ENCODE measurements at places on chromosomes 16 and 17.

DNA sequence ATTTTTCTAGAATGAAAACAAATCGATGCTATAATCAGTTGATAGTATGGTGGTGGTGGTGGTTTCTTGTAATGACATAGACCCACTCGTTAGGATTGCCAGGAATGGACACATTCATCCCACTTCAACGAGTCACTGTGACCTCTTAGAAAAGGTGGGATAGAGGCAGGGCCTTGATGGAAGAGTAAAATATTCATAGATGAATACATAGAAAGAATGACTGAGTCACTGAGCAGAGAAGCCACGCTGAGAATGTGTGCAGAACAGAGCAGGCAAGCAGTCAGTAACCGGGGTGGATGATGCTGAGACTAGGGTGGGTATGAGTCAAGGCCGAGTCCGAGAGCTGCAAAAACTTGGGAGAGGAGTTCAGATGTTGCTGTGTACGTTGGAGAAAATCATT, 129.9 kb downstream of the PITPNC1 start:
- no peak for DNase-seq

- DNase-seq: peak; percentile 11
These were observed 31.5 kb downstream of the RBL2 start for GRCh38 chr16:53465606-53466280.

DNA sequence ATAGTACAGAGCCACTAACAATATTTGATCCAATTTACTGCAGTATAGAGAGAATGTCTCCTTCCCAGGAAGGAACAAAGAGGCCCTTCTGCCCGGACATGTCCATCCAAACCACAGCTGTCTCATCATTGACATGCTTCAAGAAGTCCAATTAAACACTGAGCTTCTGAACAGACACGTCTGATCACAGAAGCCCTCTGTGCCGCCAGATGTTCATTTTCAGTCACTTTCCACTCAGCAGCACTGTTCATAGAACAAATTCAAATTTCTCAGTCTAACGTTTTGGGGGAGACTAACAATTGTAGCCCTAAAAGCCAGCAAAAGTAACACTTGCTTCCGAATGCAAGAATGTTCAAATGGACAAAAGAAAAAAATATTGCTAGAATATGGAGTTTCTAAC, 15.3 kb downstream of the ZC3H7A start:
- DNase-seq: no peak

DNA sequence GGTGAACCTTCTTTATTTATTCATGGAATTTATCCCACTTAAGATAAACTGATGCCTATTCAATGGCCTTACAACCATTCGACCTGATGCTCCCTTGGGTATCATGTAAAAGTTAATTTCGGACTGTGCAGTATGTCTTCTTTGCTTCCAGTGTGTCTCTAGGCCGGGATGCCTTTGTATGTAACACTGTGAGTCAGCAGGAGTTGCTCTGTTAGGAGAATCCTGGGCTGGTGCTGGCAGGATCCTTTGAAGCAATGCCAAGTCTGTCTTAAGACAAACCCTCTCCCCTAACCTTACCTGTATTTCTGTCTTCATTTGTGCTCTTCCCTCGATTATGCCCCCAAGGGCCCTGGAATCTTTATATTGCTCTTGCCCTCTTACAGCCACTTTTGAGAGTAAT, 37.9 kb upstream of the ABCA8 start:
- no peak for DNase-seq

DNA sequence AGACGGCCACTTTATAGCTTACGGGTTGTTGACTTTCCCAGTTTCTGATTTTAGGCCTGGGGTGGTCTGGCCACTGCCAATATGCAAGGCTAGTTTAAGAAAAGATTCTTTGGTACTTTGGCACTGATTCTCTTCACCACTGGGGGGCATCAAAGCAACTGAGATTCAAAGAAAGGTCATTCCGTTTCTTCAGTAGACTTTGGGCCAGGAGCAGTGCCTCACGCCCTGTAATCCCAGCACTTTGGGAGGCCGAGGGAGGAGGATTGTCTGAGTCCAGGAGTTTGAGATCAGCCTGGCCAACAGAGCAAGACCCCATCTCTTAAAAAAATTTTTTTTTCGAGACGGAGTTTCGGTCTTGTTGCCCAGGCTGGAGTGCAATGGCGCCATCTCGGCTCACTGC, 53.0 kb downstream of the RPA1 start:
- DNase-seq: peak; percentile 68

- DNase-seq: no peak
These were observed 450.3 kb upstream of the CDH11 start for GRCh38 chr16:65572156-65572555.

- DNase-seq: no peak
These were observed 5.0 kb upstream of the NAGLU start for GRCh38 chr17:42530952-42531454.

DNA sequence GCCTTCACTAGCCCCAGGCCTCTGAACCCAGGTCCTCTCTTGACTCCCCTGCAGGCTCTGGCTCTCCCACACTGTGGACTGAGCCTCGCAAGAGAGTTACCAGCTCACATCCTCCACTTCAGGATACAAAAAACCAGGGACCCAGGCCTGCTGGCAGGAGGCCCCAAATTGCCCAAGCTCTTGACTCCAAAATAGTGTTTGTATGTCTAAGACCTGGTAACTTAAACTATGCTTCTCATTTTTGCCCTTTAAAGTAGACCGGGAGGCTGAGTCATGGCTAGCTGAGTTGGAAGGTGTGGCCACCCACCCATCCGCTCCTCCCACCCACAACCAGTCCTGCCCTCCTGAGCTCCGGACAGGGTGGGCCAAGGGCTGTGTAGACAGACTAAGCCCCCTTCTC, 250.0 kb downstream of the SOX9 start:
- no peak for DNase-seq

DNA sequence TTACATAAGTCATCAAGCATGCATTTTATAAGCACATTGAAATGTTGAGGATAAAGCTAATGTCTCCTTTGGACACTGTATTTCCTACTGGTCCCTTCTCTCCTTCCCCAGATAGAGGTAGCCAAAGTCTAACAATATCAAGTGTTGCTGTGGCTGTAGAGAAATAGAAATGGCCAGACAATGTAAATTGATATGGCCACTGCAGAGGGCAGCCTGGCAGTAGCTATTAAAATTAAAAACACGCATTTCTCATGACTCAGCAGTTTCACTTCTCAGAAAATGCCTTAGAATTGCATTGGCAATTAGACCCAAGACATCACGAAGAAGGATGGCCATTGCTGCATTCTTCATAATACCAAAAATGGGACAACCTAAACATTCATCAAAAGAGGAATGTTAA, 46.8 kb upstream of the MRTFB start:
- no peak for DNase-seq

GRCh38 chr17:43598357-43599045, 52.4 kb upstream of the ETV4 start:
- DNase-seq: no peak

GRCh38 chr17:4155980-4156620, 13.1 kb downstream of the CYB5D2 start:
- no peak for DNase-seq

GRCh38 chr16:6955303-6955702, 377.3 kb upstream of the RBFOX1 start:
- no peak for DNase-seq

DNA sequence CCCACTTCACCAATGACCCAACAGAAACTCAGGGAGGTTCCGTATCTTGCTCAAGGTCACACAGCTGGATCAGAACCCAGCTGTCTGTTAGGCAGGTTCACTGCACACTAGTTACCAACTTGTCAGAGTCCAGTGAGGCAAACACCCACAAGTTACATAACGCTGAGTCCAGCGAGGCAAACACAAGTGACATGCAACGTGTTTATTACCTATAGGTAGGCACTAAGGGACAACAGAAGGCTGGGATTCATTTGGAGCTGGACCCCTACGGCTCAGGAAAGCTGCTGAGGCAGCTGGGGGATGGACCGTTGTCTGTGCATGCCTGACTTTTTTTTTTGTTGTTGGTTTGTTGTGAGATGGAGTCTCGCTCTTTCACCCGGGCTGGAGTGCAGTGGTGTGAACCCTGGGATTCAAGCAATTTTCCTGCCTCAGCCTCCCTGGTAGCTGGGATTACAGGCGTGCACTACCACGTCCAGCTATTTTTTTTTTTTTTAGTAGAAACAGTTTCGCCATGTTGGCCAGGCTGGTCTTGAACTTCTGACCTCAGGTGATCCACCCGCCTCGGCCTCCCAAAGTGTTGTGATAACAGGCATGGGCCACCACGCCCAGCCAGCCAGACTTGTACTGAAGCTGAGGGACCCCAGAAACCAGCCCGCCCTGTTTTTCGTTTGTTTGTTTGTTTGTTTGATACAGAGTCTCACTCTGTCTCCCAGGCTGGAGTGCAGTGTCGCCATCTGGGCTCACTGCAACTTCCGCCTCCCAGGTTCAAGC, 1.9 kb upstream of the RSAD1 start:
- DNase-seq: peak; percentile 78

- DNase-seq: no peak
These were observed 6.3 kb downstream of the IGSF6 start for GRCh38 chr16:21646091-21646490.

DNA sequence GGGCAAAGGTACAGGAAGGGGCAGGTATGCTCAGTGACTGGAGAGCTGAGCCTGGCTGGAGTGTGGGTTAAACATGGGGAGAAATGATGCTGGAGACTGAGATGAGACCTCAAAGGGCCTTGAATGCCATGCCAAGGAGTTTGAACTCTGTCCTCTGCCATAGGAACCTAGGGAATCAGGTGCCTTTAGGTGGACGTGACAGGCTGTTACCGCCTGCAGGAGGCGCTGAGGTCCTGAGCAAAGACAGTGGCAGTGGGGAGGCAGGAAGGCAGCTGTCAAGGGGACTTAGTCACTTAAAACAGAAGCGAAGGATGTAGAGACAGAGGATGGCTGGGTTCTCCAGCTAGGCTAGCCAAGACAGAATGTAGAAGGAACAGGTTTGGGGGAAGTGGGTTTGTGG, 9.1 kb downstream of the PSMB3 start:
- DNase-seq: peak; percentile 32

DNA sequence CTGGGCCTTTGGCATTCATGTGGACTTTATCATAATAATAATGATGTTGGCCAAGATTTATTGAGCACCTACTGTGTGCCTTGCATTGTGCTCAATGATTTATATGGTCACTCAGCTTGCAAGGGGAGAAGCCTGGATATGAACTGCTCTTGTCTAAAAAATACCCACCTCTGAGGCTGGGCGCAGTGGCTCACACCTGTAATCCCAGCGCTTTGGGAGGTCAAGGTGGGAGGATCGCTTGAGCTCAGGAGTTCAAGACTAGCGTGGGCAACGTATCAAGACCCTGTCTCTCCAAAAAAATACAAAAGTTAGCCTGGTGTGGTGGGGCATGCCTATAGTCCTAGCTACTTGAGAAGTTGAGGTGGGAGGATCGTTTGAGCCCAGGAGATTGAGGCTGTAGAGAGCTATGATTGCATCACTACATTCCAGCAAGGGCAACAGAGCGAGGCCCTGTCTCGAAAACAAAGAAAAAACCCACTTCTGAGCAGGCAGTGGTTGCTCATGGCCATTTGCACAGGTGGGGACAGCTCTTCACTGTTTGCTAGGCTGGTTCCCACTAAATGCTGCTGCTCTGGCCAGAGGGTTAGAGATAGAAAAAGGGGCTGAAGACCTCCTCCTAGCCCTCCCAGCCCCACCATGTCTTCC, 4.3 kb upstream of the ADGRG1 start:
- no peak for DNase-seq

DNA sequence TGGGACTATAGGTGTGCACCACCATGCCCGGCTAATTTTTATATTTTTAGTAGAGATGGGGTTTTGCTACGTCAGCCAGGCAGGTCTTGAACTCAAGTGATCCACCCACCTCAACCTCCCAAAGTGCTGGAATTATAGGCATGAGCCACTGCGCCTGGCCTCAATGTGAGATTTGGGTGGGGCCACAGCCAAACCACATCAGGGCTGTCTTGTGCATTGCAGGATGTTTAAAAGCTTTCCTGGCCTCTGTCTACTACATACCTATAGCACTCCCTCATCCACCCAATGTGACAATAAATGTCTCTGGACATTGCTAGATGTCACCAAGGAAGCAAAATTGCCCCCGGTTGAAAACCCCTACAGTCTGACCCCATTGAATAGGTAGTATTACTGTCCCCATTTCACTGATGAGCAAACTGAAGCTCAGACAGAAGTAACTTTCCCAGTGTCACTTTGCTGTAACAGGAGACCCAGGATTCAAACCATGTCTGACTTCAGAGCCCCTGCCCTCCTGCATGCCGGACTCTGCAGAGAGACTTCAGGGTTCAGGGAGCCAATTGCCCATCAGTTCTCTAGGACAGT, 3.6 kb upstream of the MAP3K14 start:
- DNase-seq: no peak

GRCh38 chr16:50967827-50968612, 183.1 kb downstream of the SALL1 start:
- DNase-seq: no peak

DNA sequence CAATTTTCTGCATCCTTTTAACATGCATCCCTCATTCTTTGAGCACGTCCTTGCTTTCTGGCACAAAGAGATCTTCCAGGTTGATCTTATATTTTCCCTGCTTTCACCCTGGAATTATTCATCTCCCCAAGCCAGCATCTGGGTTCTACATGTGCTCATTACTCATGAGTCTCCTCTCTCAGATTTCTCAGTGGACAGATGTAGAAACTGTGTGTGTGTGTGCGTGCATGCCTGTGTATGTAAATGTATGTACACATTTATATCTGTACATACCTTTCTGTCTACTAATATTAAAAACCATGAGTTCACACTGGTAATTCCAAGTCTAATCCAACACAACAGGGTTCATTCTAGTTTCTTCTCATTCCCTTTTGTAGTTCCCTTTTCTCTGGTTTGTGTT, 41.9 kb upstream of the NSRP1 start:
- DNase-seq: no peak

DNA sequence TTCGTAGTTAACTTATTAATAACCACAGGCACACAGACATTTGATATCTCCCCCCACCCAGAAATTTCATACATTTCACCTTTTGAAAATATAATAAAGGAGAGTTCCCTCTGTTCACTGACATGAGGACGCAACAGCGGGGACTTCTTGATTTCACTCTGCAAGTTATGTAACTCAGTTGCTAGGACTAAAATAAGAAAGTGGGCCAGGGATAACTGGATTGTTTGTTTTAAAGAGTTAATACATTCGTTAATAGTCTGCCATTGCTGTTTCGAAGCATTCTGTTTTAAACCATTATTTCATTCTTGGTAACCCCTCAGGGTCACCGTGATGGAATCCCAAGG, 1.2 kb downstream of the RHOT1 start:
- DNase-seq: no peak
